Stimulated activated CD4-positive, alpha-beta T cell treated with anti-CD3 and anti-CD28 coated beads, Interleukin-4, amount 100 ng/mL, for 4 hours (primary cell): ENCODE measurements at places on chromosomes 3 and 15.

GRCh38 chr3:192915304-192915703 is 2.4 kb downstream of the MB21D2 start:
- no peak for DNase-seq

GRCh38 chr3:38561746-38562466 is 65.8 kb downstream of the EXOG start:
- no peak for DNase-seq

GRCh38 chr3:128906031-128906803 is 26.8 kb downstream of the ACAD9 start:
- DNase-seq: no peak

DNA sequence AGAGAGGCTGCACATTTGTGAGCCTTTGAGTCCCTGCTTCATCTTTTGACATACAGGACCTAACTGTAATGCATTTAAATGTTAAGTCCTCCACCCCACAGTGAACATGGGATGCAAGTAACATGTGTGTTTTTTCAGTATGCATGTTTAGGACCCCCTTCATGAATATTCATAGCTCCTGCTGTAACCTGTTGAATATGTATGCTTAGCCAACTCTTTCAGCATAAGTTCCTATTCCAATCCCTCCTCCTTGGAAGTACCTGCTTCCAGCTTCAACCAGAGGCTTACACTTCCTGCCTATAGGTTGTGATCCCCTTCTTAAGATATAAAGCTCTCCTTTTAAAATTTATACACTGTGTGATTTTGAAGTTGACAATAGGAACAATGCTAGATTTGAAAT is 36.9 kb upstream of the GNB4 start:
- DNase-seq: no peak

- no peak for DNase-seq
These were observed 520 bp downstream of the GREM1 start for GRCh38 chr15:32718227-32718820.

- DNase-seq: no peak
These were observed 182.4 kb downstream of the CBLB start for GRCh38 chr3:105686278-105686897.

DNA sequence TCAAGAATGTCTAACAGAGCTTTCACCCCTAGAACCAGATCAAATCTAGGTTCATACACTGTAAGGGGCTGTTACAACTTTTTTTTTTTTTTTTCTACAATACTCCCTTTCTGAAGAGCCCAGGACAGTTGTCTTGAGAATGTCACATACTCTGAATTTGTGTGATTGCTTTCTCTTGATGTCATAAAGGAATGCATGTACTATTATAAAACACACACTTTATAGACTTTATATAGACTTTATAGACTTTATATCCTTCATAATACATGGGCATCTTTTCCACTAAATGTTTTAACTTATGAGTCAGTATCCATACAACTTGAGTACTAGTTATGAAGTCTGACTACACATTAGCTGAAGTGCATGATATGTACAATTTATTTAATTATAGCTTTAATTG is 26.3 kb downstream of the RFX7 start:
- no peak for DNase-seq

DNA sequence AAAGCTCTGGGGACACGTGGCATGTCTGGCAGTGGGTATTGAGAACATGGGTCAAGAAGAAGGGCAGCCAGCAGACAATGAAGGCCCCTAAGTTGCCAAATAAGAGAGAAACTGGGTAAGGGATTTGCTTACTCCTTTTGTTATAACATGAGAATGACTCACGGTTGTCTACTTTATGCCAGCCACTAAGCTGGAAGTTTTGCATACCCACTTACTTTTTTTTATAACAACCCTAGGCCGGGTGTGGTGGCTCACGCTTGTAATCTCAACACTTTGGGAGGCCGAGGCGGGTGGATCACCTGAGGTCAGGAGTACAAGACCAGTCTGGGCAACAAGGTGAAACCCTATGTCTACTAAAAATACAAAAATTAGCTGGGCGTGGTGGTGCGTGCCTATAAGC is 50.0 kb downstream of the DRD3 start:
- no peak for DNase-seq

DNA sequence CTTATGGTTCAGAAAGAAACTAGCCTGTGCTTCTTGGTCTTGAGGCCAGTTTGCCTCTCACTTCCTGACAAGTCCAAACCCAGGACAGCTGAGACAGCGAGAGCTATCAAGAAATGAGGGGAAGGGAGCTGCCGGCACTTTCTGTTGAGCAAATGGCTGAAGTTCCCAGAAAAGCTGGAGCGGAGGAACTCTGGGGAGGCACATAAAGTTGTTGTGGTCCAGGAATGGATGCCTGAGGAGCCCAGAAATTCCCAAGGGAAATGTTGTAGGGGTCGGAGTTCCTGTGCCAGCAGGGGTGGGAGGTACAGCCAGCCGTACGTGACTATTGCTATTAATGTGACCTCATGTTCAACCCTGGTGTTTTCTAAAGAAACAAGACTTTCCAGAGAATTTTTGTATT is 98.8 kb upstream of the TNFAIP8L3 start:
- DNase-seq: no peak

- no peak for DNase-seq
These were observed 126.4 kb downstream of the OXSM start for GRCh38 chr3:25916321-25916720.

- no peak for DNase-seq
These were observed 184.8 kb upstream of the CTDSPL start for GRCh38 chr3:37676885-37677284.

GRCh38 chr3:312160-312733 is 115.7 kb downstream of the CHL1 start:
- no peak for DNase-seq

DNA sequence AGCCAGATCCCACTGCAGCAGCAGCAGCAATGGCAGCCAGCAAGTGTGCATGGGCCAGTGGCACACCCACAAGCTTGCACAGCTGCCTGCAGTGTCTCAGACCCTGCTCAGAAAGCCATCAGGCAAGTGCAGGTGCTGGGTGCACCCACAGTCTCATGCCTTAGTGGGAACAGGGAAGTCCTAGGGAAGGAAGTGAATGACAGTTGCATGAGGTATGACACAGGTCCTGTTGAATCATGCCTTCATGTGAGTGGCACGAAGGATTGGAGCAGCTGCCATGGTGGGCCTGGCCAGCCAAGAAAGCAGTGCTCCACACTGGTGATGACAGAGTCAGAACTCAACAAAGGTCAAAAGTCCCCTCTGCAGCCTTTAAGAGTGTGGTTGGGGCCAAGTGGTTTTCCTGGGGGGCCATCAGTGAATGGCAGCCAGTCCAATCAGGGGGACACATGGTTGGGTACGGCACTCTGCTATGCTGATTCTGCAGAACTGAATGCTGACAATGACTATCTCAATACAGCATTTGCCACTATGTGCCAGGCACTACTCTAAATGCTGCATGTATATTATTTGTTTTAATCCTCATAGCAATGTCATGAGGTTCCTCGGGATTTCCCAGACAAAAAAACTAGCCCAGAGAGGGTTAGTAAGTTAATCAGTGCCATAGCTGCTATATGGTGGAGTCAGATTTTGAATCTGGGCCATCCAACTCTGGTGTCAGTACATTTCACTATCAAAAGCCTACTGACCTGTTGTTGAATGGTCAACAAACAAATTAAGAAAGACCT is 94.3 kb downstream of the AQP9 start:
- DNase-seq: no peak

GRCh38 chr15:44093836-44094235 is 101.2 kb downstream of the FRMD5 start:
- DNase-seq: no peak

DNA sequence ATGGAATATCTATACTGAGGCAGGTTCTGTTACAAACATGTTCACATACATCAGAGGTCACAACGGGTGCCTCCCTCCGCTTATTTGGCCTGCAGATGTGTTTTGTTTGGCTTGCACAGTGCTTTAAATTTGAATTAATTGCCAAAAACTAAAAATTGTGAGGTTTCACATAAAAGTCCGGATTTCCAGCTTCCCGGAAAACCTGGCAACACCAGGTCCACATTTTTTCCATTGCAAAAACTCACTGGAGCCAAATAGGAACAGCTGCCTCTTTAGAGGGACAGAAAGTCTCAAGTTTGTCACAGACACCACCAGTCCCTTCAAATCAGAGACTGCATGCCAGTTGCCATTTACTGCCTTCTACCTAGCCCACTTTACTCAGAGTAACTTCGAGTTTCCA is 205.9 kb upstream of the MDFIC2 start:
- no peak for DNase-seq

- DNase-seq: no peak
These were observed 77.6 kb downstream of the COL6A5 start for GRCh38 chr3:130423064-130423463.

GRCh38 chr15:75620058-75620820 is 5.3 kb downstream of the SNUPN start:
- no peak for DNase-seq

DNA sequence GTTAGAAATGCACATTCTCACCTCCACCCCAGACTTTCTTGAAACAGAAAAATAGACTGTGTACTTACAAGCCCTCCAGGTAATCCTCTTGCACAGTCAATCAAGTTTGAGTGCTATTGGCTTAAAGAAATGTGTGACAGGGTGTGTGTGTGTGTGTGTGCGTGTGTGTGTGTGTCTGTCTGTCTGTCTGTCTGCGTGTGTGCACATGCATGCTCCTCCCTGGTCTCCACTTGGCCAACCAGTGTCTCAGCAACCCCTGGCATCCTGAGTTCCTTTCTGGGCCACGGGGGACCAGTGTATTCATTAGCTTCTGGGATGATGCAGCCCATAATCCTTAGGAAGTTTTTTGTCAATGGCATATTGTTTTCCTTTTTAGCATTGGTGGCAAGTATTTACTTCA is 128.8 kb upstream of the IL12A start:
- DNase-seq: no peak

DNA sequence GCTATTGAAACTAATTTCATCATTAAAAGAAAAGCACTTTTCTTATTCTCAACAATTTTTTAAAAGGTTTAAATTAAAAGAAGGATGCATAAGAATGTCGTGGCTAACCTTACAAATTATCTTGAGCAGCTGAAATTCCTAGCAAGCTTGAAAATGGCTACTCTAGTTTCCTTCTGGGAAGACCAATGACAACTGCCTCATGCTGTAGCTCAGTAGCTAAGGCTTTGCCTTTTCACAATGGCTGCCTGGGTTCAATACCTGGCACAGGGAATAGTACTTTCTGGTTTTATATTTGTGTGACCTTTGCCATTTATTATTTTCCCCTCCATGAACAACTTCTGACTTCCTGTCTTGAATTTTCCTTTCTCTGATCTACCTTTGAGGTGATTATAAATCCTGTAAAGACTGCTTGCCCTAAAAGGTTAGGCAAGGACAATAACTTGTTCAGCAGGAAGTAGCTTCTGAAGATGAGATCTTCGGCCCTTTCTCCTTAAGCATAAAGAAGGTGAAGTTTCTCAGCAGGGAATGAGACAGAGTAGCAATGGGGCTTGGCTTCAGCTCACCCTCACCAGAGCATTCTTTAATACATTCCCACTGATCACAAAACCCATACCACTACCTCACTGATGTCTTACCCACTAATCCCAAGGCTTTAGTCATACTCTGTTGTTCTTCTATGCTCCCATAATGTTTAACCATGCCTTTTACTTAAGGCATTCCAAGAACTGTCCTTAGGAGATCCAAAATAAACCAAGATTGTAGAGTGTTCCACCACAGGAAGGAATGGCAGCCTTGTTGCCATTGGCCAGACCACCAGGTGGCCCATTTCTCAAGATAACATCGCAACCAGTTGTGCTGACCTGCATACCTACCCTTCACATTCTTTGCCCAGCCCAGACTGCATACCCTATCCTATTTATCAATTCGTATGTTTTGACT is 276.8 kb downstream of the ULK4 start:
- no peak for DNase-seq

DNA sequence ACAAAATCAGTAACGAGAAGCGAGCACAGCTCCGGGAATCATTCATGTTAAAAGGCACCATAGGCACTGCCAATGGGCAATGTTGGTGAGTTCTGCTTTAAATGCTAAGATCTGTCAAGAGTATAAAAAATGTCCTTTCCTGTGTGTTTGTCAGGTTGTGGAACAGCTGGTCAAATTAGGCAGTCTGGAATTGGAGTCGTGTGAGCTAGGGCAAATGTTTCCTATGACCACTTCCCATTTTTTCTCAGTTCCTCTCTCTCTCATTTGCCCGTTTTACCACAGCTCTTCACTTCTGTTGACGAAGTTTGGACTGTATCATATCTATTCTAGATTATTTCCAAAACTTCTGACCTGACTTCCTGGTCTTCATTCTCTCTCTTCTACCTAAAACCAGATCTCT is 60.8 kb upstream of the GOLIM4 start:
- no peak for DNase-seq

GRCh38 chr15:59924096-59924495 is 80.0 kb upstream of the FOXB1 start:
- DNase-seq: no peak

DNA sequence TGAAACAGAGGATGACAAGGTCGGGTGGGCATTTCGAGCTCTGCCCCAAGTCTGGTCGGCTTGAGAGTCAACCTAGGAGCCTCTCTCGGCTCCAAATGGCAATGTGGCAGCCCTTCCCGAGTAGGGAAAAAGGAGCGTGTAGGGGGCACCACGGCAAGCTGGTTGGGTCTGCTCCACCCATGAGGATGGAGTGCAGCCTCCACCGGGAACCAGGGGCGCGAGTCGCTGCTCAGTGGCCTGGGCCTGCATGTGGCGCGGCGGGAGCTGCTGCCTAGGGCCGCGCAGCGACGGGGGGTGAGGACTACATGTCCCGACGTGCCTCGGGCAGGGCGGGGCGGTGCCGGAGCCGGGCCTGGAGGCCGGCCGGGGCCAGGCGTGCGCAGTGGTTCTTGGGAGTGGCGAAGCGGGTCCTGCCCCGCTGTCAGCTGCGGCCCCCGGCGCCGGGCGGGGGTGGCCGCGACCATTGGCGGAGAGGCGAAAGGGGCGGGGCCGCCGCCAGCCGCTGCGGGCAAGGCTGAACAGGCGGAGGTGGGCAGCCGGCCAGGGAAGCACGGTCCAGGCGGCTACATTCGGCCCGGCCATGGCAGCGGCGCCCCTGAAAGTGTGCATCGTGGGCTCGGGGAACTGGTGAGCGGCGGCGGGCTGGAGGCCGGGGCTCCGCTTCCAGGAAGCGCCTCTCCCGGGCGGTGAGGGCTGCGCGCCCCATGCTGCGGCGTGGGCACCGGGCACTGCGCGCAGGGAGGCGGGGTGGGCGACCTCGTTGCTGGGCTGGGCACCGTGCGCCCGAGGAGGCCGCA is at the start of gene GPD1L:
Gene GPD1L, plus strand, starts transcription at position 489 of the 797 bp plus-strand sequence. Its CDS starts 92 bp downstream, at position 581.
- peak; percentile 94 for DNase-seq

GRCh38 chr3:125079675-125080045 is 23.9 kb upstream of the HEG1 start:
- DNase-seq: no peak
